Glutamatergic neuron (in vitro differentiated cells): ENCODE measurements at places on chromosomes 1 and 21. TPM values are rescaled to one million over a fixed set of nuclear protein-coding genes. Genes with fewer than 3 reads are reported as not detected.
A peak's percentile ranks its signal among the peaks of the same experiment; 100 is the strongest.

- no peak overlapping the region for H3K4me3 ChIP-seq
- no peak for DNase-seq
- no peaks in the 10 kb centered on the region for H3K27me3 ChIP-seq
- no peak overlapping the region for H3K27ac ChIP-seq
- H3K4me1 ChIP-seq = peaks cover 3% of the 10 kb centered on the region
These were observed 585.1 kb downstream of the PTPRC start for GRCh38 chr1:199223936-199224335.

CACNA1S gene
- total RNA-seq = 0.07 TPM

DNA sequence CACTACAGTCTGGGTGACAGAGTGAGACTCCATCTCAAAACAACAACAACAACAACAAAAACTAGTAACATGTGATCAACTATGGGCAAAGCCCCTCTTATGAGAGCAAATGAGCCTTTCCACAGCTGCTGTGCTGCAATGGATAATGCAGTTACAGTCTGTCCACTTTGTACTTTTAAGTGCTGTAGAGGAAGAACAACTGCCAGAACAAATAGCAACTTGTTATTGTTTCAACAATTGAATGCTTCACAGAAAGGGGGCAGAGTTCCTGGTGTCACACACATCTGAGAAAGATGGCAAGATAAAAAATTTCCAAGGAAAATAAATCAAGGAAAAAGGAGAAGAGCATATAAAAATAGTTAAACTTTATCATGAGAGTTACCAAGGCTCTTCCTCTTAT is 243.6 kb upstream of the DMRTA2 start:
- H3K4me1 ChIP-seq = peaks cover 4% of the 10 kb centered on the region
- no peak for DNase-seq
- H3K27me3 ChIP-seq = no peaks in the 10 kb centered on the region
- H3K4me3 ChIP-seq = no peak overlapping the region
- H3K27ac ChIP-seq = no peak overlapping the region

THEM4 gene
- total RNA-seq = 15.5 TPM

CNR2 gene
- not detected for total RNA-seq

RIPPLY3 gene
- total RNA-seq = not detected

VSIG8 gene
- not detected for total RNA-seq

TNNI3K gene
- not detected for total RNA-seq

DNA sequence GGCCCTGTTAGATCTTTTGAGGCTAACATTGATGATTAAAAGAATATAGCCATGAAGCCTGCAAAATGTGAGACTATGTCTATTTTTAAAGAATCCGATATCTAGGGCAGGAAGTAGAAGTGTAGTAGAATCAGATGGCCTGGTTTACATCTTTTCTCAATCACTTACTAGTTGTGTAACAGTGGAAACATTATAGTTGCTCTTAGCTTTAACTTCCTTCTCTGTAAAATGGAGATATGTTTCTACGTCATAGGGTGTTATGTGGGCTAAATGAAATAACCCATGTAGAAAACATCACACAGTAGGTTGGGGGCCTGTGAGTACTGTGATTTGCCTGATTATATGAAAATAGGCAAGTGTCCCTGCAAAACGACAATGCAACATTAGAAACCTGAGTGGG is 4.4 kb upstream of the IGFN1 start:
- no peak overlapping the region for H3K27ac ChIP-seq
- peaks cover 14% of the 10 kb centered on the region for H3K4me1 ChIP-seq
- H3K27me3 ChIP-seq = peaks cover 7% of the 10 kb centered on the region

DNA sequence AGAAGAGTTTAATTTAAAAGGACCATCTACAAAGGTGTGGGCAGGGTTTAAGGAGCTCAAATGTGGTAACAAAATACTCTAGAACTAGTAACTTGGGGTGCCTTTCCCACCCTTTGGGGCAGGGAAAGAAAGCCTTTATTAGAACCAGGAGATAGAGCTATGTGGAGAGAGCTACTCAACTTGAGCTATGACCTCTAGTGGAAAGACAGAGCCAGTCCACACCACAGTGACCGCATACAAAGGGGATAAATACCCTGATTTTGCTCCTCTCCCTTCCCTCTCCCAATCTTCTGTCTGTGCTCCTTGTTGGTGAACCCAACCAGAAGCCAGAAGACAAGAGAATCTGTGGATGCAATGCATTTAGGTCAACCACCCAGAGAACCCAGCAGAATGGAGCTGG is 54.4 kb upstream of the JAK1 start:
- H3K27ac ChIP-seq = no peak overlapping the region
- H3K4me3 ChIP-seq = no peak overlapping the region
- H3K4me1 ChIP-seq = no peaks in the 10 kb centered on the region
- DNase-seq = no peak
- no peaks in the 10 kb centered on the region for H3K36me3 ChIP-seq
- no peaks in the 10 kb centered on the region for H3K27me3 ChIP-seq

DNA sequence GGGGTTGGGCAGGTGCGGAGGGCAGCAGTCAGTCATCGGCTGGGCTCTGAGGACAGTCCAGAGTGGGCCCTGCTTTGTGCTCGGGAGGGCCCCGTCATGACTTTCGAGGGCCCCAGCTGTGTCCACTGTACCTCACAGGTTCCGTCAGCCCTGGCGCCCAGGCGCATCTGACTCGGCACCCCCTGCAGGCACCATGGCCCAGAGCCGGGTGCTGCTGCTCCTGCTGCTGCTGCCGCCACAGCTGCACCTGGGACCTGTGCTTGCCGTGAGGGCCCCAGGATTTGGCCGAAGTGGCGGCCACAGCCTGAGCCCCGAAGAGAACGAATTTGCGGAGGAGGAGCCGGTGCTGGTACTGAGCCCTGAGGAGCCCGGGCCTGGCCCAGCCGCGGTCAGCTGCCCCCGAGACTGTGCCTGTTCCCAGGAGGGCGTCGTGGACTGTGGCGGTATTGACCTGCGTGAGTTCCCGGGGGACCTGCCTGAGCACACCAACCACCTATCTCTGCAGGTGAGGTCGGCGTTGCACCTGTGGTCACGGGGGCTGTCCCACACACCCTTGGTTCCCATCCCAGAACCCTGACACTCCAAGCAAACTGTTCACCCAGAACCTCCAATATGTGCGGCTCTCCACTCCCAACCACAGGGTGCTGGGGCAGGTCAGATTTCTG is 7.8 kb downstream of the PODN start:
- no peak overlapping the region for H3K4me3 ChIP-seq
- H3K27ac ChIP-seq = no peak overlapping the region
- peaks cover 7% of the 10 kb centered on the region for H3K4me1 ChIP-seq
- H3K36me3 ChIP-seq = no peaks in the 10 kb centered on the region
- DNase-seq = no peak

CCDC27 gene
- not detected for total RNA-seq

DNA sequence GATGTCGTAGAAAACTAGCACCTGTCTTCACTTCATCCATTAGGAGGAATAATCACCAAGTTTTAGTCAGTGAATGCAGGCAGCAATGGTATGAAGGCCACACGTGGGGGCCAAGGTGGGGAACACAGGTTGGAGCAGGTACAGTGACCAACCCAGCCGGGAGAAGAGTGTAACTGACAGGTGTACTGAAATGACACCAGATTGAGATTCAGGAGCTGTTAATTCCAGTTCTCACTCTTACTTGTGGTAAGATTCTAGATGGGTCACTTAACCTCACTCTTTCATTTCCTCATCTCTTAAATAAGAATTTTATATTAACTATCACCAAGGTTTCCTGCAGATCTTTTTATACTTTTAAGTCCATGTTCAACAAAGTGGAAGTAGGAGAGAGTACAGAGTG is 206.2 kb upstream of the PTBP2 start:
- no peaks in the 10 kb centered on the region for H3K27me3 ChIP-seq
- no peaks in the 10 kb centered on the region for H3K36me3 ChIP-seq

- no peaks in the 10 kb centered on the region for H3K36me3 ChIP-seq
- no peak for DNase-seq
- H3K27me3 ChIP-seq = peaks cover 3% of the 10 kb centered on the region
- H3K4me3 ChIP-seq = no peak overlapping the region
These were observed 498.9 kb upstream of the PTBP2 start for GRCh38 chr1:96222701-96223100.

SLC25A33 gene
- 4.6 TPM for total RNA-seq

DNA sequence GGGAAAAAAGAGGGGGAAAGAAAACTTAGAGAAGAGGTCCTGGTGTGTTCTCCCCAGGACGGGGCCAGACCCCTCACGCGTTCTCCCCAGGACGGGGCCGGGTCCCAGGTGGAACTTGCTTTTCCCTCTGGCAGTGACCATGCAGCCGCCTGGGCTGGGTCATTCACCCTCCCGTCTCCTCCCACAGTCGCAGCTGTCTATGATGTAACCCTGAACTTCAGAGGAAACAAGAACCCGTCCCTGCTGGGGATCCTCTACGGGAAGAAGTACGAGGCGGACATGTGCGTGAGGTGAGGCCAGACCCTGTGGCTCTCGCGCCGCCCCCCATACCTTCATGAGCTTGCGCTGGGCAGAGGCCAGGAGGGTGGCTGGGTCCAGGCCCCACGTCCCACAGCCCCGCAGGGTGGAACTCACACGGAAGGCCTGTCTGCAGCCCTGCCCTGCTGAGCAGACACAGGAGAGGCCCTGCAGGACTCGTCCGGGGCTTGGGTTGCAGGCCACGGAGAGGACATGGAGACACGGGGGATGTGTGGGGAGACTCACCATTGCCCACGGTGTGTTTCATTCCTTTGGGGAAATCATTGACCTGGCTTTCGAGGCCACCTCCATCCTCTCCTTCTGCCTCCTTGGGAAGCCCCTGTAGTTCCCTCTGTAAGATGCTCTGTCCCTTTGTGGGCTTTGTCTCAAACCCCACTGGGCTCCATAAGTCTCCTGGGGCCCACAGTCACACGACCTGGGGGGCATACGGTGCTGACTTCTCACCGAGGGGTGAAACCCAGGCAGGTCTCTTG is 40.7 kb upstream of the TRAPPC10 start:
- peak overlapping the region; percentile 20 for H3K4me3 ChIP-seq
- peaks cover 9% of the 10 kb centered on the region for H3K27me3 ChIP-seq
- DNase-seq = no peak

ADORA1 gene
- 1.2 TPM for total RNA-seq

DNA sequence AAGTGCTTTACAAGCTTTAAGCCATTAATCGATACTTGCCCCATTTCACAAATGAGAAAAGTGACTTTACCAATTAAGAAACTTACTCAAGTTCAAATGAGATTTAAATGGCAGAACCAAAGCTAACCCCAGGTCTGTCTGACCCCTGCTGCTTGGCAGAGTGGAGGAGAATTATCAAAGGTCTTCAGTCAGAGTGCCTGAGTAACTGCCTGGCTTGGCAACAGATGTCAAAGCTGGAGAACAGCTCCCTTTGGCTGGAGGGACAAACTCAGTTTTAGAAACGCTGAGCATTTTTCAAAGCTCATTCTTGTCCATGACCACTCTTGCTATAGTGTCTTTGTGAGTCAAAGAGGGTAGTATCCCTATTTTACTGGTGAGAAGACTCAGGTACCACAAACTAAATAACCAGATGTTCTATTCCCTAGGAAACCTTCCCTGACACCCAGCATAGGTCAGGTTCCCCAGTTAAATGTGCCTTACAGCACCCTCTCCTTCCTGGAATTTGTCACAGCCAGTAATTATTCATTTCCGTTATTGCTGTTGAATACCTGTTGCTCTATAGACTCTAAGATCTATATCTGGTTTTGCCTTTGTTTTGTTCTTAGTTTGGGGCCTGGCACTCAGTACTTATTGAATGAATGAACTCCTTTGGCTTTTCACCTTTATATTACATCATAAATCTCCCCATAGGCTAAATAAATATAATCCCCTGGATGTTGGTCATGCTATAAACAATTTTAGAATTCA is 5.0 kb upstream of the BCAR3 start:
- H3K36me3 ChIP-seq = no peaks in the 10 kb centered on the region
- H3K27ac ChIP-seq = no peak overlapping the region
- no peak overlapping the region for H3K4me3 ChIP-seq
- peaks cover 14% of the 10 kb centered on the region for H3K4me1 ChIP-seq

- no peaks in the 10 kb centered on the region for H3K27me3 ChIP-seq
- peaks cover 10% of the 10 kb centered on the region for H3K4me1 ChIP-seq
- H3K27ac ChIP-seq = no peak overlapping the region
- H3K4me3 ChIP-seq = no peak overlapping the region
- DNase-seq = no peak
These were observed 45.1 kb downstream of the ZYG11B start for GRCh38 chr1:52771384-52771783.

- no peak for DNase-seq
- no peak overlapping the region for H3K4me3 ChIP-seq
- H3K36me3 ChIP-seq = no peaks in the 10 kb centered on the region
- no peak overlapping the region for H3K27ac ChIP-seq
These were observed 6.6 kb upstream of the DOP1B start for GRCh38 chr21:36149788-36150711.

DNA sequence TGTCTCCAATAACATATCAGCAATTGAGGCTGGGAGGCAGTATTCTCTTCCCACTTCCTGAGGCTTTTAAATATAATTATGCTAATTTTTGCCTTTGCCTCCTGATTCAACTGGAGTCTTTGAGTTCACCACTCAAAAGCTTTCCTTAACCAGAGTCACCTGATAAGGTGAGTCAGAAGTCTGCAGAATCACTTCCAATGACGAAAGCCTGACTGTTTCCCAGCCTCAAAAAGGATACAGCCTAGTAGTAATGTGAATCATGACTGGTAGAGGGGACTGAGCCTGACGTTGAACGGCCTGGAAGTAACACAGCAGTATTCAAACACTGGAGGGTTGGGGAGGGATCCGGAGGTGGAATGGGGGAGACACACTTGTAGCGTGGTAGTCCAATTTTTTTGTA is 10.4 kb upstream of the MRPL9 start:
- H3K4me1 ChIP-seq = no peaks in the 10 kb centered on the region
- H3K36me3 ChIP-seq = peaks cover 8% of the 10 kb centered on the region
- no peak overlapping the region for H3K27ac ChIP-seq
